ENCODE measurements at places on chromosomes 13 and 19.
A peak's percentile ranks its signal among the peaks of the same experiment; 100 is the strongest.

GRCh38 chr13:105678072-105678471 is 857.4 kb downstream of the EFNB2 start:
- no peak overlapping the region for H3K4me3 ChIP-seq
- no peak for DNase-seq
- H3K27ac ChIP-seq = no peak overlapping the region

- H3K4me1 ChIP-seq = no peaks in the 10 kb centered on the region
- H3K27ac ChIP-seq = no peak overlapping the region
Observed at GRCh38 chr13:20489185-20489820, 36.4 kb downstream of the CRYL1 start.

GRCh38 chr13:97018029-97018819 is 23.9 kb upstream of the OXGR1 start:
- H3K27me3 ChIP-seq = peaks cover 14% of the 10 kb centered on the region
- no peaks in the 10 kb centered on the region for H3K36me3 ChIP-seq
- H3K4me3 ChIP-seq = no peak overlapping the region
- H3K27ac ChIP-seq = no peak overlapping the region
- H3K4me1 ChIP-seq = peaks cover 3% of the 10 kb centered on the region

GRCh38 chr13:111065698-111066097 is 49.4 kb upstream of the ARHGEF7 start:
- peaks cover 3% of the 10 kb centered on the region for H3K36me3 ChIP-seq
- DNase-seq = no peak
- H3K27ac ChIP-seq = no peak overlapping the region
- H3K4me1 ChIP-seq = peaks cover 9% of the 10 kb centered on the region
- peaks cover 23% of the 10 kb centered on the region for H3K27me3 ChIP-seq

DNA sequence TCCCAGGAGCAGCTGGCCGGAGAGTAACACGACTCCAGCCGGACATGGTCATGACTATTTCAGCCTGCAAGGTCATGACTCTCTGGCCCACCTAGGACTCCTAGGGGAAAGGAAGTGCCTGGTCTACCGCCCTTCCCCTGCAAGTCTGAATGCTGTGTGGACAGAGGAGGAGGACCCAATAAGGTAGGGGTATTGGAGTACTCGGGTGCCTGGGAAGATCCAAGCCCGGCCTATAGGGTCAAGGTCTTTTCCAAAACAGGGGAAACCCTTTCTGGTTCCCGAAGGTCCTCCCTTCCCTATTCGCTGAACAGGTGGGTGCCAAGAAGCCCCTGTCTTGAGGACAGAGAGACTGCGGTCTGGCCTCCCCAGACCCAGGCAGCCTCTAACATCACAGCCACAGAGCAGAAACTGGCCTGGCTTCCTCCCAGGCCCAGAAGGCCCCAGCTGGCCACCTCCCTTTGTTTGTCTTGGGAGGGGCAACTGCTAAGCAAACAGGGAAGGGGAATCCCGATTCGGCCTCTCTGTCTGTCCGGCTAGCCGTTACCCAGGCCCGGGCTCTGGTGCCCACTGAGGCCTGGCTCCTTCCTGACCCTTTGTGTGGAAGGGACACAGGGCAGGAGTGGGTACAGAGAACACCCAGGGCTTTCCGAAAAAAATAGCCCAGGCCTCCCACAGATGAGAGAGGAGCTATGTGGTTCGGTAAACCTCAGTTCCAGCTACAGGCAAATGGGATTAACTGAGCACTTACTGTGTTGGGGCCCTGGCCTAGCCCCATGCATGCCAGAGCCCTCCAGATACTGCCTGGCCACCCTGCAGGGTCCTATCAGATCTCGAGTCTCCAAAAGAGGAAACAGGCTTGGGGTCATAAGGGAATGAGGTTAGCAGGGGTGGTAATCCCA is 5.2 kb upstream of the GRAMD1A start:
- no peak for DNase-seq
- peaks cover 6% of the 10 kb centered on the region for H3K27me3 ChIP-seq
- no peak overlapping the region for H3K4me3 ChIP-seq
- no peaks in the 10 kb centered on the region for H3K36me3 ChIP-seq

DNA sequence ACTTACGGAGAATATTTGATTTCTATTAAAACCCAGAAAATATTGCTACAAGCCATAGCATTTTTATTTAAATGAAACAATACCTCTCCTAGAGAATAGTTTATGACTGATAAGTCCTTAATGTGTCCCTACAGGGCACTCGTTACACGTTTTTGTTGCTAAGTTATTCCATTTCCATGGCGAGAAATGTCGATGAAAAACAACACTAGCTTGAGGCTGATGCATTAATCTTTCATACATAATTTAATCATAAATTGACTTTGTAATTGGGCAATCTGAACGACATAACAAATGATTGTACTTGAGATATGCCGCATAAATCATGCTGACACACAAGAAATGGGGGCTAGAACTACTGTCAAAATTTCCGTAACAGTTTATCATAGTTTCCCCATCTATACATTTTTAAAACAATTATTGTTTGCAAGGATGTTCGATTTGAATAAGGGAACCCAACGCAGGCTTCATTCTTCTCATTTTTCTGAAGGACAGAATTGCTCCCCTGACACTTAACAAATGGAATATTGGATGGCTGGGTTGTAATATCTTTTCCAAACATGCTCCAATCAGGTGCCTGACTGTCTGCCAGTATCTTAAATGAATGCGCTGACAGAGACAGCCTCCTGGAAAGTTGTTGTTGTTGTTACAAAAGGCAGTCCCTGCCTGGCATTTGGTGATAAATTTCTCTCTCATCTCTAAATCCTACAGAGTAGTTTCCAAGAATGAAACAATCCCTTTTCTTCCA is 61.9 kb downstream of the FLT1 start:
- H3K27me3 ChIP-seq = peaks cover 5% of the 10 kb centered on the region
- H3K4me1 ChIP-seq = peaks cover 8% of the 10 kb centered on the region
- no peak overlapping the region for H3K4me3 ChIP-seq
- no peak overlapping the region for H3K27ac ChIP-seq
- no peak for DNase-seq

GRCh38 chr19:5436106-5436947 is 18.9 kb upstream of the ZNRF4 start:
- no peak for DNase-seq
- peaks cover 12% of the 10 kb centered on the region for H3K27me3 ChIP-seq
- no peaks in the 10 kb centered on the region for H3K4me1 ChIP-seq
- no peak overlapping the region for H3K27ac ChIP-seq

DNA sequence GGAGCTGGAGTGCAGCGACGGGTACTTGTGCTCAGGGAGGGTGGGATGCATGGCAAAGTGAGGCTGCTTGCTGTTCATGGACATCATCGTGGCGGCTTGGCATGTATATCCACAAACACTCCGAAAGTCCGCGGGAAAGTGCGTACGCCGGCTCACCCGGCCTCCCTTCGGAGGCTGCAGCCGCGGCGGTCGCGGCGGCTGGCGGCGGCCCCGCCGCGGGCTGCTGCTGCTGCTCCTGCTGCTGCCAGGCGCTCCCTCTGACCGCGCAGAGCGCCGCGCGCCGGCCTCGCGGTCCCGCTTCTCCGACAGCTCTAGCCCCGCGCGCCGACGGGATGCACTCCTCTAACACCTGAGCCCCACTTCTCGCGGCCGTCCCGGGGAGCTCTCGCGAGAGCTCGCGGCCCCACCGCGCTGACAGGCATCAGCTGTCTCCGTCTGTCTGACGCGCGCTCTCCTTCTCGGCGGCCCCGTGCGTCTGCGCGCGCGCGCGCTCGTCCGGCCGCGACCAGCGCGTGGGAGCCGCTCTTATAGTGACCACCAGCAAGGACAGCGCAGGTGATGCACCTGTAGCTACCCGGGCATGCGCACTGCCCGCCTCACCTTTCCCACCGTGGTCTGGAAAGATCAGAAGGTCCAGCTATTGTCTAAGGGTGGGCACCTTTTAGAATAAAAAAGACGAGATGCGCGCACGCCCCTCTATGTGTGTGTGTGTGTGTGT is at the start of gene POU4F1:
Gene POU4F1 (minus strand): TSS at position 313 of the 718 bp plus-strand sequence. CDS start 226 bp downstream, at position 87.
- peak within 1 kb of the TSS; percentile 87 for H3K27ac ChIP-seq
- peaks cover 3% of the 10 kb centered on the region for H3K36me3 ChIP-seq
- H3K27me3 ChIP-seq = peaks cover 51% of the 10 kb centered on the region
- peak within 1 kb of the TSS; percentile 81 for H3K4me3 ChIP-seq
- no peak for DNase-seq

GRCh38 chr13:102900193-102900608 is 54.4 kb downstream of the ERCC5 start:
- no peak overlapping the region for H3K4me3 ChIP-seq
- no peaks in the 10 kb centered on the region for H3K4me1 ChIP-seq
- DNase-seq = no peak
- H3K36me3 ChIP-seq = no peaks in the 10 kb centered on the region

DNA sequence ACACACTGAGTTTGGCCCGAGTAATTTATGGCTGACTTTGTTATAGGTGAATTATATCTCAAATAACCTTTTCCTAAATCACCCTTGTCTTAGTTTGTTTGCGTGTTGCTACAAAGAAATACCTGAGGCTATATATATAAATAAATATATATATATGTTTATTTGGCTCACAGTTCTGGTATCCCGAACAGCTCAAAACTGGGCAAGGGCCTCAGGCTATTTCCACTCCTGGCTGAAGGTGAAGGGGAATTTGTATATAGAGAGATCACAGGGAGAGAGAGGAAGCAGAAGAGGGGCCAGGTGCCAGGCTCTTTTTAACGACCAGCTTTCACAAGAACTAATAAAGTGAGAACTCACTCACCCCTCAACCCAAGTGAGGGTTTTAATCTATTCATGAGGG is 159.9 kb upstream of the STARD13 start:
- H3K4me3 ChIP-seq = no peak overlapping the region
- H3K27me3 ChIP-seq = peaks cover 4% of the 10 kb centered on the region
- no peak overlapping the region for H3K27ac ChIP-seq
- H3K4me1 ChIP-seq = no peaks in the 10 kb centered on the region
- H3K36me3 ChIP-seq = peaks cover 2% of the 10 kb centered on the region

GRCh38 chr19:53927739-53928138 is 18.7 kb downstream of the CACNG7 start:
- no peak overlapping the region for H3K27ac ChIP-seq
- no peak for DNase-seq
- peaks cover 1% of the 10 kb centered on the region for H3K27me3 ChIP-seq
- no peaks in the 10 kb centered on the region for H3K4me1 ChIP-seq
- no peak overlapping the region for H3K4me3 ChIP-seq

DNA sequence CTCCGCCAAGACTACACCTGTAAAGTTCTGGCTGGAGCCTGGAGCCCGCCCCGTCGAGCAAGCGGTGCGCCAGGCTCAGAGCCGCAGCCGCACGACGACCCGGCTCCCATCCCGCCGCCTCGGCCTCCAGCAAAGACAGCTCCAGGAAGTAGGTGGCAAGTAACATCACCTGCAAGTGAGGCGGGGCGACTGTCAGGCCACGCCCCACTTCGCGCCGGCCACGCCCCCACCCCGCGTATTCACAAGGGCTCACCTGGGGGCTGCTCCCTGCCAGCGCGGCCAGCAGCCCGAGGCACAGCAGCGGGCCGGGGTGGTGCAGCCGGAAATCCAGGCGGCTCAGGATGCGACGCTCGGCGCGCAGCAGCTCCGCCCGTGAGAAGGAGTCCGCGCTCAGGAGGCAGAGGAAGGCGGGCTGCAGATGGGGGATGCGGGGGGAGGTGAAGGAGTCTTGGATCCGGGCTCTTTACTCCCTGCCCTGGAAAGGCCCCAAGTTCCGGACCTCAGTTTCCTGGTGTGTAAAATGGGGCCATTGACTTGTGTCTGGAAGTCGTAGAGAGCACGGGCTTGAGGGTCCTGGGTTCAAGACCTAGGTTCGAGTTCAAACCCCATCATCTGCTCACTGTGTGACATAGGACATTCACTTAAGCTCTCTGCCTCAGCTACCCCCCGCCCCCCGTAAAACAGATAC is 3.2 kb downstream of the CCNP start:
- no peak for DNase-seq
- no peak overlapping the region for H3K4me3 ChIP-seq
- H3K4me1 ChIP-seq = peaks cover 13% of the 10 kb centered on the region
- H3K36me3 ChIP-seq = peaks cover 4% of the 10 kb centered on the region
- H3K27me3 ChIP-seq = peaks cover 25% of the 10 kb centered on the region

GRCh38 chr13:39269411-39269810 is 231.2 kb downstream of the NHLRC3 start:
- H3K27me3 ChIP-seq = peaks cover 10% of the 10 kb centered on the region
- no peak overlapping the region for H3K27ac ChIP-seq
- no peaks in the 10 kb centered on the region for H3K36me3 ChIP-seq
- H3K4me3 ChIP-seq = no peak overlapping the region

DNA sequence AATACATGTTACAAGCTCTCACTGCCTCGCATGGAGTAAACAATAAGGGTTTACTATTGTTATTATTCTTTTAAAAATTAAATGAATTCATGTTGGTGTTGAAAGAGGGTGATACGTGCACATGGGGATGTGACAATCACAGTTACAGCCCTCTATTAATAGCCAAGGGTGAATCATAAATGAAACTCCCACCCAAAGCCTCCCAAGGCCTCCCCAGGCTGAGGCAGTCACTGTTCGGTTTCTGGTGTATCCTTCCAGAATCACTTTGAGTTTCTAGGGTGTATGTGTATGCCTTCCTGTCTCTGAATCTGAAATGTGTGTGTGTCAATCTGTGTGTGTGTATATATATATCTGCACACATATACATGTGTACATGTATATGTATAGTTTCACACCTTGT is 73.4 kb downstream of the AKAP11 start:
- no peaks in the 10 kb centered on the region for H3K4me1 ChIP-seq
- no peaks in the 10 kb centered on the region for H3K36me3 ChIP-seq
- H3K27me3 ChIP-seq = no peaks in the 10 kb centered on the region

GRCh38 chr19:3748965-3749364 is 12.5 kb downstream of the APBA3 start:
- H3K36me3 ChIP-seq = peaks cover 6% of the 10 kb centered on the region
- no peak overlapping the region for H3K27ac ChIP-seq
- no peak overlapping the region for H3K4me3 ChIP-seq
- H3K27me3 ChIP-seq = no peaks in the 10 kb centered on the region

- H3K4me1 ChIP-seq = peaks cover 26% of the 10 kb centered on the region
- no peaks in the 10 kb centered on the region for H3K36me3 ChIP-seq
- H3K27ac ChIP-seq = no peak overlapping the region
- no peak overlapping the region for H3K4me3 ChIP-seq
- no peak for DNase-seq
Observed at GRCh38 chr13:99417201-99418102, 83.8 kb upstream of the TM9SF2 start.

DNA sequence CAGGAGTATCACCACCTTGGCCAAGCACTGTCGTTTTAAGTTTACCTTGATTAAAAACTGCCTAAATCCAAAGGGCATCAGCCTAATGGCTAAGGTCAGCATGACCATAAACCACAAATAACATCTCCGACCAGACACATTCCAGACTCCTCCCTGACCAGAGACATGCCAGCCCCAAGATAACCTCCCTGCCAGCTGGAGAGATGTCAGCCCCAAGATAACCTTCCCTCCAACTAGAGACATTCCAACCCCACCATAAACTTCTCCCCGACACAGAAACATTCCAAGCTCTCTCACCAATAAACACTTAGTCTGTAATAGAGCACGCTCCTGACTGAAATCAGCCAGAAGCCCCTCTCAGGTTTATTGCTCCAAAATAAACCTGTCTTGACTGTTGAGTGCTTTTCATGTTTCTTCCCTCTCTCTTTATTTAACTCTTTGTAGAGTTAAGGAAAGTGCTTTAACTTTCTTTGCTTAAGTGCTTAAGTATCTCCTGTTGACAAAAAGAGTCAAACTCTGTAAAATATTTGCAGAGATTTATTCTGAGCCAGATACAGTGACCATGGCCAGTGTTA is 36.5 kb downstream of the WDR87 start:
- H3K36me3 ChIP-seq = no peaks in the 10 kb centered on the region
- no peak overlapping the region for H3K27ac ChIP-seq
- no peak overlapping the region for H3K4me3 ChIP-seq
